ENCODE measurements at places on chromosomes 12 and 14.

DNA sequence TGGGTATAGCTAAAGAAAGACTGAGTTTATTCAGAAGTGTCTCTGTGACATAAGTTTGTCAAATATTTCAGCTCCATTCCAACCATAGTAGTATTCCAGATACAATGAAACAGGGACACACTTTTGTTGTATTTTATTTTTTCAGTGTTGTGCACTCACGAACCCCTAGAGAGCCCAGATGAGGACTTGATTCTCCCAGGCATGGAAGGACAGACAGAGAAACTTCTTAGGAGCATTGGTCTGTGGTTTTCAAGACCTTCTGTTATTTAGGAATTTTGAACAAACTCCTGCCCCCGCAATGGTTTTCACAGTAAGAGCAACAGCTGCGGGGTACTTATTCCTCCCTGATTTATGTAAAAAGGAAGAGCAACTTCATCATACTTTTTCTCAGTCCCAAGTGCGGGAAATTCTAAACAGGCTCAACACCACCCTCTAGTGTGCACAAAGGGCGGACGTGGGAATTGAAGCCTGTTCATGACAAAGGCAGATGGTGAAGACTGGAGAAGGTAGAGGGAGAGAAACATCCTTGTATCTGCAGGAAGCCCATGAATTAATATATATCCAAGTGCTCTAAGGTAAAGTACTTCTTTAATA, 147.6 kb downstream of the PAH start:
- DNase-seq, result peak; percentile 34

GRCh38 chr14:103868242-103868897, 21.0 kb upstream of the PPP1R13B start:
- DNase-seq, result no peak

DNA sequence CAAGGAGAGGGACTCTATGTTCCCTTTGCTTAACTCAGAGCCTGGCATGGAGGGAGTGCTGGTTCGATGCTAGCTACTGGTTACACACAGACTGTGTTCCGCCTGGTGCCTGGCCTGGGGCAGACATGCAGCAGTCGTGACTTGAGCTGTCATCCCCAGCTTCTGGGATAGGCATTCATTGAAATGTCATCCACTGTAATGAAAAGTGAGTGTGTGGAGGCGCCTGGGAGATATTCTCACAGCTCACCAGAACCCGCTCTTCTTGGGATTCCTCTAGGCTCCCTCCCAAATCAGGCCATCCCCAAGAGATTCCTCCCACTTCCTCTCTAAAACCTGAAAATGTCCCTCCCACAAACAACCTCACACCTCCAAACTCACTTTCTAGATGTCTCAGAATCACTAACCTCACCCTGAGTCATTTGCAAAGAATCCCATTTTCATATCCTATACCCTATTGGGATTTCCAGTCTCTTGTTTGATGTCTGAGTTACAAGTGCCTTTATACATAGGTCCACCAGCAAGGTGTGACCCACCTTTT, 82.8 kb downstream of the CRACR2A start:
- no peak for DNase-seq

DNA sequence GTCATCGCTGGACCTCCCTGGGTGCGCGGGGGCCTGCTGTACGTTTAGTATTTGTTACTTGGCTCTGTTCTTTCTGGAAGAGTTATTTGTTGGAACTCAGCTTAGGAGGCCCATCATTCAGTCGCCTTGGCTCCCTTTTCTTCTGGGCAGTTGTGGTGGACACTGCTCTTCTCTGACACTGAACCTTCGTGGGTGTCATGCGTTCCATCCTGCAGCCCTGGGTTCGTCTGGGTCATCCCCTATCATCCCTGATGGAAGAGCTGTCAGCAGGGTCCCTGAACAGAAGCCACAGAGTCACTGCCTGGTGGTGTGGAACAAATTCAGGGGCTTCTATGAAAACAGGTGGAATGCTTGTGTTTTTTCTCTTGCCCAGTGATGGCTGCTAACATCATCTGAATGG, 52.9 kb upstream of the SCN8A start:
- no peak for DNase-seq

DNA sequence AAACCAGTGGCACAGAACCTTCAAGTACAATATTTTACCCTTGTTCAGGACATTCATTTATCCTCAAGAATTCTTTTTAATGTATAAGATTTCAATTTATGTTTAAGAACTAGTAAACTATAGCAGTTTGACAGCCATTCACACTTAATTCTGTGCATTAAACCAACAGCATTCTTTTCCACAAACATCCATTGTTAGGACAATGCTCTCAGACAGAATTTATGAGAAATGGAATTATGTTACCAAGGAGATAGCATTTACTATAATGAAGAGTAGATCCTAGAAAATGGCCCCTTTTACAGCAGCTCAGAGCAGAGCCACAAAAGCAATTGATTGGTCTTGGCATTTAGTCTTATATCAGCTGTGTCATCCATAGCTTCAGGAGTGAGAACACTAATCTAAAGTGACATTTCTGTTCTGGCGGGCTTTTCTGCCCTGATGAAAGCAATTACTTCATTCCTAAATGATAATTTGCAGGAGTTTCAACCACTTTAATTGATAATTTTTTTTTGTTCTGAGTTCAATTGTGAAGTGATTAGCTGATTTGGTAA, 268.9 kb downstream of the NPAS3 start:
- no peak for DNase-seq

DNA sequence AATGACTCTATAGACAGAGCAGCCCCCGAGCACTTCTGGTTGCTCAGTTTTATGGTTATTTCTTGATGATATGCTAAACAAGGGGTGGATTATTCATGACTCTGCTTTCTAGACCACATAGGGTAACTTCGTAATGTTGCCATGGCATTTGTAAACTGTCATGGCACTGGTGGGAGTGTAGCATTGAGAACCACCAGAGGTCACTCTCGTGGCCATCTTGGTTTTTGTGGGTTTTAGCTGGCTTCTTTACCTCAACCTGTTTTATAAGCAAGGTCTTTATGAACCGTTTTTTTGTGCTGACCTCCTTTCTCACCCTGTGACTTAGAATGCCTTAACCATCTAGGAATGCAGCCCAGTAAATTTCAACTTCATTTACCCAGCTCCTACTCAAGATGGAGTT, 1036.2 kb upstream of the FLRT2 start:
- no peak for DNase-seq

GRCh38 chr14:100800041-100800440, 25.9 kb upstream of the MEG3 start:
- DNase-seq, result no peak

- no peak for DNase-seq
These were observed 75.3 kb upstream of the C14orf180 start for GRCh38 chr14:104504172-104504735.

GRCh38 chr12:89774645-89775044, 66.0 kb upstream of the ATP2B1 start:
- no peak for DNase-seq

GRCh38 chr12:1908758-1909157, 9.7 kb downstream of the CACNA2D4 start:
- DNase-seq, result no peak

DNA sequence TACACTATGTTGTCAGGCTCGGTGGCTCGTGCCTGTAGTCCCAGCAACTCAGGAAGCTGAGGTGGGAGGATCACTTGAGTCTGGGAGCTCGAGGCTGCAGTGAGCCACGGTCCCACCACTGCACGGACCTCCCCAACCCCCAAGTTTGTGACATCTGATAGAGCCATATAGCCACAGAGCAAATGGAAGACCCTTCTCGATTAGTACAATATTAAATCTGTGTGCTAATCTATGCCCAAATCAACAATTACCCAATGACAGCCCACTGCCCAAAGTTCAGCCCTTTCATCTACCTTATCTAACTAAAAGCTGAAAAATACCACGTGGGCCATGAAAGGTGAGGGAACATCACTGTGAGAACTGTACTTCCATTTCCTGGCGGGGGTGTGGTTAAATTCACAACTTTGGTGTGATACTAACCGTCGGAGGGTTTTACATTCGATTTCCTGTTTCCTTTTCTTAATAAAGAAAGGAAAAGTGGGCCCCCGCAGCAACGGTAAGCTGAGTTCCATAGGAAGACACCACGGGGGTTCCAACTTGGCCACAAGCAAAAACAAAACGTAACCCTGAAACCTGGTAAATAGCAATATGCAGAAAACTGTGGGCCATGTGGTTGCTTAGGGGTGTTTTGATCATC, 31.2 kb upstream of the FOS start:
- no peak for DNase-seq

- no peak for DNase-seq
These were observed 135.9 kb downstream of the TMEM30B start for GRCh38 chr14:61145034-61145902.

DNA sequence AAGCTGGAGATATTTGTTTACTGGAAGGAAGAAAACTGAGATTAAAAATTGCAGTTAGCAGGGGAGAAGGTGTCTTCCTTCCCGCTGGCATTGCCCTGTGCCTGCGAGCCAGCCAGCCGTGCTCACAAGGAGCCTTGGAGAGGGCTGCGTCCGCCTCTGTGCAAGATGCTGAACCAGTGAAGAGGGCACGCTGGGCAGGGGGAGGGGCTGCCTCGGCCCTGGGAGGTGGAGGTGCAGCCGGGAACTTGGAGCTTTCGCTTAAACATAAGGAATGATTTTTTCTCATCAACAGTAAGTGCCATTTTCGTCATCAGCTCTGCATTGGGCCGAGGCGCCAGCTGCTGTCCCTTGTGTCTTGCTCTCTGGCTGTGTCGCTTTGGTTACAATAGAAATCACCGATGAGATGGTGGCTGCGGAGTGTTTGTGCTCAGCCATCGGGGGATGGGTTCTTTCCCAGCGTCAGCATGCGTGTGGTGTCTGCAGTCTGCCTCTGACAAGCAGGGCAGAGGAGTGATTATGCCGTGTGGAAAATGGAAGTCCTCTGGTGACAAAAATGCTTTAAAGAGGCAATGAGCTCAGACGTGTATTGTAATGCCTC, 97.3 kb downstream of the ESR2 start:
- DNase-seq, result no peak

DNA sequence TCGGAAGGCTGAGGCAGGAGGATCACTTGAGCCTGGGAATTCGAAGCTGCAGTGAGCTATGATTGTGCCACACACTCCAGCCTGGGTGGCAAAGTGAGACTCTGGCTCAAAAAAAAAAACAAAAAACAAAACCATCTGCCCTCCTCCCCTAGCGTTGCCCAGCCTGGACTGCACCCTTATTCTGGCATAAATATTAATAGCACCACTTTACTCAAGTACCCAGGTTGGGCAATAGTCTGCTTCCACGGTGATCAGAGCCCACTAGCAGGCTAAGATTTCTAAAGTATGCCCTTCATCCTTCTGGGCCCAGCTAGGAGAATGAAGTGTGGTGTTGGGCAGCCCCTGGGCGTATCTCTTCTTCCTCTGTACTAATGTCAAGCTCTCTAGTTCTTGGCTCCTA, 33.3 kb downstream of the KCTD10 start:
- no peak for DNase-seq

GRCh38 chr14:60677701-60678100, 28.4 kb upstream of the SIX1 start:
- no peak for DNase-seq

GRCh38 chr12:47876440-47876960, 28.3 kb downstream of the VDR start:
- DNase-seq, result no peak

GRCh38 chr14:74656964-74657363, 44.9 kb upstream of the LTBP2 start:
- DNase-seq, result no peak

DNA sequence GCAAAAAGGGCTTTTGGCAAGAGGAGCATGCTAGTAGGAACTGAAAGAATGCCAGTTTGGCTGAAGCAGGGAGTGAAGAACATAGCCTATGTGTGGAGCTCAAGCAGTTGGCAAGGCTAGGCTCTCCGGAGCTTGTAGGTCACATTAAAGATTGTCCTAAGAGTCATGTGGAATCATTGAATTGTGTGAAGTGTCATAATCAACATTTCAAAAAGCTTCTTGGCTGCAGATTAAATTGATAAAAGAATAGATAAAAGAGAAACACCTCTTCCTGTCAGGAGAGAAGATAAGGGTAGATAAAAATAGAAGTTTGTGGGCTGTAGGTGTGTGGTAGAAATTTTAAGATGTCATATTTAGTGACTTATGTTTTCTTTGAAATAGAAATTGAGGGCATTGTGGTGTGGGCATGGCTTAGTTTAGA, 36.1 kb downstream of the CPSF6 start:
- no peak for DNase-seq

GRCh38 chr14:26959972-26960660, 362.3 kb upstream of the NOVA1 start:
- no peak for DNase-seq

DNA sequence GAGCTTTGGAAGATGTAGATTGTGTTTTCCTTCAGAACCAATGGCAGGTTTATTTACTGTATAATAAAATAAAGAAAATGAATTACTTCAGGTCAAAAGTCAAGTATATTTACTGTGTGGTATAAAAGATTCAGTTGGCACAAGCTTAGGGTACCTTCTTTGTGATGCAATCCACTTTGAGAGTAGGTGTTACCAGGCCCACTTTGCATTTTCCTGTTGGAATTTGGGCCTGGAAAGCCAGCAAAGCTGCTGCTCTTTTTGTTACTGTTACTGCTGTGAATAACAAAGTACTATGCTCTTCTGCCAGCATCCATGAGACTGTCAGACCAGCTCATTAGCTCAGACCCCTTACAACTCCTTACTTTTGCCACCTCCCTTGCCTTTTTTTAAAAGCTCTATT, 649.0 kb upstream of the SEL1L start:
- no peak for DNase-seq

DNA sequence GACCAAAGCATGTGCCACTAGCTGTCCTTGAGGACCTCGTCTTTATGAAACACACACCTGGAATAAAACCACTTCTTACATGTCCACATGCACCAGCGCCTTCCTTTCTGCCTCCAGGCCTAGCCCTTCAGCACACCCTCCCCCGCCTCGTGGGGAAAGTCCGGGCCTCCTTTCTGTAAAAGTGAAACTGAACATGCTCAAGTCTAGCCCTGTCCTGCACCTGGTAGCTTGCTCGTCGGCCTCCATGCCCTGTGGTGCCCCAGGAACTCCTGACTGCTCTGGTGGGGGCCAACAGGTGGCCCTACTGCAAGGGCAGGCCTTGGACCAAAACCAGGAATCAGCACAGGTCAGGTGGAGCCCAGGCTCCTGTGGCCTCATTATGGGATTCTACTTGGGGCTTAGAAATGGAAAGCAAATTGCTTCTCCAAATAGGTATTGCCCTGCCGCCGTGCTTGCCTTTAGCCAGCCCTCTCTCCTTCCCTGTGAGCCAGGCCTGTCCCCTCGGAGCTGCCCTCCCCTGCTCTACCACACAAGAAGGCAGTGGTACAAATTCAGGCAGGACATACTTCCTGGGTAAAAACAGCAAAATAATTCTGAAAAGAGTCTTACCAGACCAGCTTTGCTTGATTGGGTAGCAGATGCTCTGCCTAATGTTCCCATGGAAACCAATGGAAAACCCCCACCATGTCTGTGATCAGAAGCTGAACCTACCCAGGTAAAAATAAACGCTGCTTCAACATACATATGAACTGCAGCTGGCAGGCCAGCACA, 43.5 kb downstream of the ERH start:
- no peak for DNase-seq

- no peak for DNase-seq
These were observed 183.8 kb downstream of the CALM1 start for GRCh38 chr14:90580377-90581335.

All from NCI-H2029 (cell line).